ENCODE measurements at places on chromosomes 12 and 14.

GRCh38 chr12:89350630-89351488 is 1.4 kb downstream of the DUSP6 start:
- DNase-seq: no peak

GRCh38 chr12:28591831-28592230 is 401.6 kb downstream of the CCDC91 start:
- DNase-seq: no peak

DNA sequence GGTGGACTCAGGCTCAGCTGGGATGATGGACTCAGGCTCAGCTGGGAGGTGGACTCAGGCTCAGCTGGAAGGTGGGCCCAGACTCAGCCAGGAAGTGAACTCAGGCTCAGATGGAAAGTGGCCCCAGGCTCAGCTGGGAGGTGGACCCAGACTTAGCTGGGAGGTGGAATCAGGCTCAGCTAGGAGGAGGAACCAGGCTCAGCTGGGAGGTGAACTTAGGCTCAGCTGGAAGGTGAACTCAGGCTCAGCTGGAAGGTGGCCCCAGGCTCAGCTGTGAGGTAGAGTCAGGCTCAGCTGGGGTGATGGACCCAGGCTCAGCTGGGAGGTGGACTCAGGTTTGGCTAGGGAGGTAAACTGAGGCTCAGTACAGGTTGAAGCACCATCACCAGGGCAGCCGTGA is 21.8 kb upstream of the C14orf180 start:
- no peak for DNase-seq

DNA sequence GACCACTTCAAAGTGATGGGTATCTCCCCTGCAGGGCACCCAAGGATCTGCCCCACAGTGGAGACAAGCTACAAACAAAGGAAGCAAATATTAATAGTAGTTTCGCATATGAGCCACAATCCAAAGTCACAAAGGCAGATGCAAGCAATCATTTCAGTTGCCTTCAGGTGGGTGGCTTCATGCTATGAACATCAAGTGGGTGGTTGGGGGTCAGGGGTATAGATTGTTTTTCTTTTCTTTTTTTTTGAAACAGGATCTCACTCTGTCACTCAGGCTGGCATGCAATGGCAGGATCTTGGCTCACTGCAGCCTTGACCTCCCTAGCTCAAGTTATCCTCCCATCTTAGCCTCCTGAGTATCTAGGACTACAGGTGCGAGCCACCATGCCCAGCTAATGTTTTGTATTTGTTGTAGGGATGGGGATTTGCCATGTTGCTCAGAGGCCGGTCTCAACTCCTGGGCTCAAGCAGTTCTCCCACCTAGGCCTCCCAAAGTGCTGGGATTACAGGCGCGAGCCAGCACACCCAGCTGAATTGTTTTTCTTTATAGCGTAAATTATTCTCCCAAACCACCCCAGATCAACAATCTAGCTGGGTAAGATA is 13.4 kb upstream of the NT5DC3 start:
- no peak for DNase-seq

GRCh38 chr12:76220980-76221379 is 127.2 kb downstream of the BBS10 start:
- no peak for DNase-seq

GRCh38 chr14:49962621-49963020 is 69.7 kb downstream of the ARF6 start:
- no peak for DNase-seq

DNA sequence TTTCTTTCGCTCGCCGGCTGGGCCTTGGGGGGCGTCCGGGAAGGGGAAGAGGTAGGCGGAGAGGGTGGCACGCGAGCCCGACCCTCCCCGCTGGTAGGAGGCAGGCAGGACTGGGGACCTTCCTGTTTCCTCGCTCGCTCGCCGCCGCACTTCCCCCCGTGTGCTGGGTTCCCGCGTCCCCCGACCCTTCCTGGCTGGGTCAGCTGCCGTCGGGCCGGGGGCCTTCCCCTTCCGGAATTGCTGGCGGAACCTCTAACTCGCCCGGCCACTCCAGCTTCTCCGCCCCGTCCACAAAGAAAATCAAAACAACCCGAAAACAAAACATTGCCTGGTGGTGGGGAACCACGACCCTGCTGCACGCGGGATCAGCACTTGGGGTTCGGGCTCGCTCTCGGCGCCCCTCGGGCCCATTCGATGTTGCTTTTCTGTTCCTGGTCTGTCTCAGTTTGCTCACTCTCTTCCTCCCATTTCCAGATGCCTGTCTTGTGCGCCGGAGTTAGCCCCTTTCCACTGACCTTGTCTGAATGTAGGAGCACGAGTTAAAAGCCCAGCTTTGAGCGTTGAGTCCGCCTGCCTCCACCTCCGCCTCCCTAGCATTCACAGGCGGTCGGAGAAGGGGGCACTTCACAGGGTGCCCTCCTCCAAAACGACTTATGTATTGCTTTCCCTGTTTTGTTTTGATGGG is 581 bp downstream of the PAPOLA start:
- DNase-seq: no peak

GRCh38 chr12:63963868-63964267 is 119.4 kb downstream of the SRGAP1 start:
- no peak for DNase-seq

GRCh38 chr12:1857821-1858220 is 37.5 kb downstream of the LRTM2 start:
- no peak for DNase-seq

DNA sequence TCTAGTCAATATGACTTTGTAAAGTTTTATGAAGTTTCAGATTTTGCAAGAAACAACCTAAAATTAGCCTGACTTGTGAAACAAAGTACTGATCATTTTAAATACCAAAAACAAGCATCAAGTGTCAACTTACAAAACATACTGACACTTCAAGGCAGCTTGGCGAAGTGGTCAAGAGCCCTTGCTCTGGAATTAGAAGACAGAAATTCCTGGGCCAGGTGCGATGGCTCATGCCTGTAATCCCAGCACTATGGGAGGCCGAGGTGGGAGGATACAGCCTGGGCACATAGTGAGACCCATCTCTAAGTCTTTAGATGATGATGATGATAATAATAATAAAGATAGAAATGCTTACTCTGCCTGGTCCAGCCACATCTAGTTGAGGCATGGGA is 45.4 kb upstream of the NR2C1 start:
- DNase-seq: no peak

DNA sequence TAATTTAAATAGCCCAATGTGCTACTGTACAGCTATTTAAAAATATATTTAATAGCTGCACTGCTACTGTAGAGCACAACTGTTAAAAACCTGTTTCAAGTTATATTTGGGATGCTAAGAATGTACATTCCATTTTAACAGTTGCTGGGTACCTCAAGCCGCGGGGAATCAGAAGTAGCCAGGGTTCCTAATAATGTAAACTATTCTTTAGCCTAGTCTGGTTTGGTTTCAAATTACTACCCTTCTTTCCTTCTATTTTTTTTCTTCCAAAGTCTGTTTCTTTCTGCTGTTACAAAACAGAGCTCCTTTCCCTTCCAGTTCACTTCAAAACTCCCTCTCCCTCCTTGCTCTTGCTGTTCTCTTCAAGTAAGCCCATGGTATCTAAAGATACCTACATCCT is 21.3 kb downstream of the SCAF11 start:
- no peak for DNase-seq

GRCh38 chr12:57229634-57230380 is at the start of gene SHMT2:
TSS of gene SHMT2 (plus strand) at chr12:57229711. CDS start at chr12:57229779, 68 bp downstream.
- peak; percentile 82 for DNase-seq

- DNase-seq: no peak
Measured at GRCh38 chr12:115945491-115945885, 332.0 kb downstream of the MED13L start.

All from activated effector memory CD4-positive, alpha-beta T cell treated with Interleukin-2 at 50 U/mL for 16 hours (primary cell).